Stimulated activated CD4-positive, alpha-beta T cell treated with anti-CD3 and anti-CD28 coated beads, Interleukin-4, amount 100 ng/mL, for 24 hours (primary cell): ENCODE measurements at places on chromosomes 2 and 18.

- no peak for DNase-seq
These were observed 64.4 kb upstream of the PGAP1 start for GRCh38 chr2:196990788-196991461.

- no peak for DNase-seq
These were observed 24.1 kb upstream of the TMEM214 start for GRCh38 chr2:27008678-27009077.

DNA sequence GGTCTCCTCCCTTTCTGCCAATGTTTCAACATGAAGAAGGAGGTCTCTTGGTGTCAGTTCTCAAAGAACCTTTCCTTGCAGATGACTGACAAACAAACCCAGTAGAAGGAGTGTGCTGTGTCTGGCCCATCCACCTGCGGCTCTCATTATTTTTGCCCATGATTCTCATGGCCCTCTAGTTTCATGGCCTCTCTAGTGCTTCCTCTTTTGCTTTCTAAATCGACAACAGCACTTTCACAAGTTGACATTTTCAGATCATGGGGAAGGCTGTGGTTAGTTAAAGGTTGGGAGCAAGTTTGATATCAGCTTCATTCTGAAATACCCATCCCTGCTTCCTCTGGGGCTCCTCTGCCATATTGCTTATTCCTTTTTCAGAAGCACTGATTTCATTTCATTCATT lies 805.2 kb downstream of the SLC4A3 start:
- DNase-seq: no peak

DNA sequence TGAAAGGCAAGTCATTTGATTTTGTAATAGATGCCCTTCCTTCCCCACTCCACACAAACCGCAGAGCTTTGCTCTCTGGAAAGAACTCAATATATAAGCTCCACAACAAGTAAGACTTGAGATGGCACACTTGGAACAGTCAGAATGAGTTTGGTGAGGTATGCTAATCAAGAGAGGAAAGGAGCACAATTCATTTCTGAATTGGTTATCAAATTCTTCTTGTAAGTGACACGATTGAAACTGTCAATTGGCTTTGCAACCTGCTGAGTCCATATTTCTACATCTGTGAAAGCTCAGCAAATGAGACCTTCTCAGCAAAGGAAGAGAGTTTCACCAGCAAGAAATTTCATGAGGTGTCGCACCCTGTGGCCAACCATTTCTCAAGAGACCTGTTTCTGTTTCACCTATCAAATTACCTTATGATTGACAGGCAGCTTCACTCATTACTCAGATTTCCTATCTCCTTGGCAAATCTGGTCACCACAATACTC lies 19.1 kb downstream of the CTLA4 start:
- peak; percentile 51 for DNase-seq

GRCh38 chr2:1789610-1790009 lies 45.3 kb upstream of the PXDN start:
- no peak for DNase-seq

DNA sequence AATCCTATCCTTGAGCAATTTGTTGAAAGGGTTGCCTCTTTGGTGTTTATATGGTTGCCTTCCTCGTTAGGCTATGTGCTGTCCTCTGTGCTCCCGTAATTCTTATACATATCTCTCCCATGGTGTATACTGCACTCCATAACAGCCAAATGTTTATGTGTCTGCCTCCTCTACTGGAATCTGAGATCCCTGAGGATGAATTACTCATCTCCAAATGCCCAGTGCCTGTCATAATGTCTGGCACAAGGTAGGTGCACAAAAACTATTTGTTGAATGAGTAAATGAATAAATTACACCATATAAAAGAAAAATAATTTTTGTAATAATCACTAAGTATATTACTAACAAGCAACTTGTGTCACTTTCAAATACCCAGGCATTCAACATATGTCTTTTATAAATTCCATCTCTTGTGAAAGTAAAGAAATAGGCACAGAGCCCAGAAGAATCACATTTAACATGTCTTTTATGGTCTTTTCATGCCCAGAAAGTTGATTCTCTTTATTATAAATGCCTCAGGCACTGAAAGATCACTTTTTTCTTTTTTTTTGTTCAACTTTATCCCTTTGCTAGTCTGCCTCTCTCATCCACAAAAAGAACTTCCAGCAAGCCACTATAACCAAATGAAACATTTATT lies 164.9 kb downstream of the CCDC148 start:
- no peak for DNase-seq

DNA sequence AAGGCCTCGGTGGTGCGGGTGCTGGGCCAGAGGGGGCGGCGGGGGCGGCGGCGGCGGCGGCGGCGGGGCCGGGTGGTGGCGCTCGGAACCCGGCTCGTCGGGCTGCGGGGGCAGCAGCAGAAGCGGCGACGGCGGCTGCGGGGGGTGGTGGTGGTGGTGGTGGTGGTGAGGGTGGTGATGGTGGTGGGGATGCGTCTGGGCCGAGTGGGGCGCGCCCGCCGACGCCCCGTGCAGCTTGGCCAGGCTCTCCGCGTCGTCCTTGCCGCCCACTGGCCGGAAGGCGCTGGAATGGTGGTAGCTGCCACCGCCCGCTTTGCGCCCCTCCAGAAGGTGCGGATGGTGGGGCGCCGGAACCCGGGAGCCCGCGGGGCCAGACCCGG lies 4.4 kb downstream of the SKOR2 start:
- no peak for DNase-seq

DNA sequence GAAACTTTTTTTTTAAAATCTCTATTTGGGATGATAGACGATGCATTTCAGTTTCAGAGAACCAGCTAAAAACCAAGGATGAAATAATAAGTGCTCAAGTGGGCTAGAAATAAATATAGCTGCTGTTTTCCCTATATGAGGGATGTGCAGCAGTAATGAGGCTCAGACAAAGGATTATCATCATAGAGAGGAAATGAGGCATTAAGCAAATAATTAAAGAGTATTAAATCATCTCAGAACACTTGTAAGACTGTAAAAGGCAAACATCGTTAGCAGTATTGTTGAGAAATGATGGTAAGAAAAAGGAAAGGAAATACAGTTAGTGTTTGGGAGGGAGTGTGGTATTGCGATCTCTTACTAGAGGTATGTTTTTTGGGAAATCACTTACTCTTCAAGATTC lies 233.5 kb downstream of the TGIF1 start:
- DNase-seq: no peak
